Foreskin fibroblast (primary cell): ENCODE measurements at places on chromosomes 3 and 15.
A peak's percentile ranks its signal among the peaks of the same experiment; 100 is the strongest.

- DNase-seq, result peak; percentile 61
These were observed 13.5 kb downstream of the BFSP2 start for GRCh38 chr3:133413161-133414020.

DNA sequence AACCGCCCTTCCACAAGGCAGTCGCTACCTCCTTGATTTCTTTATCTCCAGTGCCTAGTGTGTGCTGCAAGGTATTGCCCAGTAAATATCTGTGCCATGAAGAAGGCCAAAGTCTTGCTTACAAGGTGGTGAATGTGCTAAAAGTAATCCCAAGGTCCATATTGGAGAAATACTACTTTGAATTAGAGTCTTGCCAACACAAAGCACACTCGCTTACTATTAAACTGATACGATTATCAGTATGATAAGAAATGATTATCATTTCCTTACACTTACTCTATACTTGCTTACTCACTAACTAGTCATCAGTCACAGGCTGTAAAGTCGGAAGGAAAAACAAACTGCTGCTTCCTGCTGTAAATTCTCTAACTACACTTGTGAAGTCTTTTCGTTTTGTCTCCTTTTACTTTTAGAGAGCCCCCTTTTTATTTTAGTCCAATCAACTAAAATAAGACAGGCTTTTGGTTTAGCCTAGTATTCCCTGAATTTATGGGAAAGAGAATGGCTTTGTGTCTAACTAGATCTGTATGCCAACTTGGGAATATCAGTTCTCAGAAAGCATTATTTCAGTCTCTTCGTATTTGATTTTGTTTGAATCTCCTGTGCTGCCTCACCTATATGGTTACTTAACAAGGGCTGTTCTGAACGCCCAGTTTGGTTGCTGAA lies 107.1 kb upstream of the TSC22D2 start:
- DNase-seq, result peak; percentile 41

GRCh38 chr3:135034891-135035440 lies 239.9 kb downstream of the EPHB1 start:
- no peak for DNase-seq

- no peak for DNase-seq
These were observed 525 bp downstream of the MYH15 start for GRCh38 chr3:108509871-108510270.

DNA sequence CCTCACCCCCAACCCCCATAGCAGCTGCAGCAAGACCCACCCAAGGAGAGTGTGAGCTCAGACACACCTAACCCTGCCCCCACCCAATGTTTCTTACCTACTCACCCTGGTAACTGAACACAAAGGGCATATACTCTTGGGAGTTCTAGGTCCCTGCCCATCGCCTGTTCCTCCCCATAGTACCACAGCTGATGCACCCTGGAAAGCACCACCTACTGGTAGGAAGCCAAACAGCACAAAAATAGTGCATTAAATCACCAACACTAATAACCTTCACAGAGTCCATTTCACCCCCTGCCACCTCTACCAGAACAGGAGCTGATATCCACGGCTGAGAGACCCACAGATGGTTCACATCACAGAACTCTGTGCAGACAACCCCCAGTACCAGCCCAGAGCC lies 245.2 kb downstream of the EFHB start:
- no peak for DNase-seq

DNA sequence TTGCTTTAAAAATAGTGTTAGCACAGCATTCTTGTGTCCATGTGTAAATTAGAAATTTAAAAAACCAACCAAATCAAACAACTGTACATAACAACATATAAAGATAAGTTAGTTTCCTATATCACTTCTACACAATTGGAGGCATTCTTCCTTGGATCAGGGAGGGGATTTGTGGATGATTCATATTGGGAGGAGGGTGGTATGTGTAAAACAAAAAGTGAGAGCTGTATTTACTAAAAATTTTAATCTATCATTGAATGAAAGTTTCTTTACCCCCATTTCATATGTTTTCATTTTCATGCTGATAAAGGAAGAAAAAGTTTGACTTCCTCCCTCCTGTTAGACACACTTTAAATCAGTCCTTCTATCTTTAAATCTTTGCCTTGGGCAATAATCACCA lies 325.0 kb downstream of the SATB1 start:
- DNase-seq, result peak; percentile 59

- DNase-seq, result peak; percentile 52
These were observed 111.2 kb upstream of the MCTP2 start for GRCh38 chr15:94119923-94120775.

DNA sequence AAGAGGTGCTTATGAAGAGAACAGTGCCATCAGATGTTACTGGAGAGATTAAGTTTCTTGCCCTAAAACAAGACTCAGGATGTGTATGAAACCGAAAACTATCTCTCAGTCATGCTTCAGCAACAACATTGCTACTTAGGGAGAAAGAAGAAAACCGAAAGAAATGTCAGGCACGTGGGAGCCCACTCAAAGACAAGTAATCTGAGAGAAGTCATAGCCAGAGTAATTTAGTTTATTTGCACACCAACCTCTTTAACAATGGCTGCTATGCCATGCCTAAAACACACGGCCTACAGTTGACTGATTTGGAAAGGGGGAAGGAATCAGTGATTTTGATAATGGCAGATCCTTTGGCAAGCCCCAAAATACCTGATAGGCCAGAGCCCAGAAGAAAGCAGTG lies 162.9 kb downstream of the TIGIT start:
- DNase-seq, result no peak
